ENCODE measurements at places on chromosomes 6 and 20.

DNA sequence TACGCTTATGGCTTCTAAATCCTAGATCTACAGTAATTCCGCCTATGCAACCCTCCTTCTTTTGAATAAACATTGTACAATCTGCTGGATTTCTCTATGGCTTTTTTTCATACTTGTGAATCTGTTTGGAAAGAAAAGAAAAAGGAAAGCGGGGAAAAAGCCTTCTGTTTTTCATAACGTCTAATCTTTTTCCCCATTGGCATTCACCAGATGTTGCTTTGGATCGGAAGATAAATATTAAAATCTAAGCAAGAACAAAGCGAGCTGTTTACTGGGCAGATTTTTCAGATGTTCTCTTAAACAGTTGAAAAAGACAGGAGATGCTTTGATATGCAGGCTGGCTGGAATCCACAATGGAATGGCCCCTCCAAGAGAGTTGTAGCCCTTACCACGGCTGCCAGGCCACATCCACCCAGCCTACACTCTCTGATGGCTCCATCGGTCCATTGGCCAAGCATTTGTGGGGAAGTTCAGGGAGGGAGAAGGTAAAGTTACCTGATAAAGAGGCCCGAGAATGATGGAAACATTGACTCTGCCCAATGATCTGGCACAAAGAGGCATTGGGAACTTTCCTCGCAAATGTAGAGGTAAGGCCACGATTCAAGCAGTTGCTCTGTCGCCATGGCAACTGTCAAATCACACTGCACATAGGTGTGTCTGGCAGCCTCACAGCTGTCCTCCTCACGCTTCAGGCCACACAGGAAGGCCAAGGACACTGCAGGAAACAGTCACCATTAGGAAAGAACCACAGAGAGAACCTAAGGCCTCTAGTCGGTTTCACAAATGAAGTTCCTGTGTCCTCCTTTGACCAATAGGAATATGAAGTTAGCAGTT lies 70.3 kb downstream of the PKHD1 start:
- no peak for DNase-seq

DNA sequence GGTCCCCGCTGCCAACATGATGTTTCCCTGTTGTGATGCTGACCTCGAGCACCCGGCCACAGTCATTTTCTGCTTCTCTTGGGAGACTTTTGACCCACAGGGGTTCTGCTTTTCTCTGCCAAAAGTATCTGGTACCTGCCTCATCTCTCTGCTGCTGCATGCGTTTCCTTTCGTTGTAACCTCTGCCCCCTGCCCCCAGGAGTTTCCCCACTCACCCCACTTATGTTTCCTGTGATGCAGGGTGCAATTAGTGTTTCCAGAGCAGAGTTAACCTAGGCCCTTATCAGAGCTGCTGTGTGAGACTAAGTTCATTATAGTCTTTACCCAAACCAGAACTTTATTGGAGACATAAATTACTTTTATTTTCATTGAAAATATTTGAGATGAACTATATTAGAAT lies 65.2 kb upstream of the EDN3 start:
- DNase-seq: no peak

DNA sequence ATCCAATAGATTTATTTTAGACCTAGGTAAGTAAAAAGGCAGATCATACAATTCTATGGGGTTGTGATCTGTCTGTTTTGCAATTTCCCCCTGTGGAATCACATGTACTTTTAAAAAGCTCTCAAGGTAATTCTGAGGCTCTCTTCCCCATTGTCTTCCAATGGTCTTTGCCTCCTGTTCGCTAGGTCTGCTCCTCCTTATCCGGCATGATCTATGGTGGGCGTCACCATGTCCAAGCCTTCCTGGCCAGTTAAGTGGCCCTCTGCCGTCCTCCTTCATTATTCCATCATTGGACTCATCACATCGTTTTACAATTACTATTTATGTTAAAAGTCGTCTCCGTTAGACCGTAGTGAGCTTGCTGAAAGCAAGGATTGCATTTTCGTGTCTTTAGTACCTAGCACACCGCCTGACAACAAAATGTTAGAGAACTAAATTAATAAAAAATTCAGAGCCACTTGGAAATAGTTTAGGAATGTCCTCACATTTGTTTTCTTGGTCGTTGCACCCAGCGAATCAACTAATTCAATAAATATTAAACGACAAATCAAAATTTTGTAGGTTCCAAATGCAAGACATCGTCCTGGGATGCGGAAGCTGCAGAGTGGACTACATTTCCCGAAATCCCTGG lies 2.2 kb upstream of the STXBP5 start:
- peak; percentile 22 for DNase-seq

DNA sequence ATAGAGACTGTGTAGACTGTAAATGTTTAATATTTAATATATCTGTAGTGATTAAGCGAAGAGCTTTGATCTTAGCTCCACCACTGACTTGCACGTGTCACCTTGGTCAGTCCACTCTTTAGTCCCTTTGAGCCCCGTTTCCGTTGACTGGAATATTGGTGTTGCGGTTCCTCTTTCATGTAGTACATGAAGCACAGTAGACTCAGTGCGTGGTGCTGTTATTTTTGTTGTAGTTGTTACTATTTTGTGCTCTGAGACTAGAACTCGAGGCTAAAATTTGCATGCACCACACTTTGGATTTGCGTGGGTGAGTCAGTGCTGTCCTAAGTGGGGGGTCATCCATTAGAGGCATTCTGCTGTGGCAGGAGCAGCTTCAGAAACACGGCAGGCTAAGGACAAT lies 291.4 kb downstream of the QKI start:
- DNase-seq: no peak
